Lower lobe of right lung (tissue), 2 donors: ENCODE measurements at places on chromosomes 6 and 20.

GRCh38 chr6:8731874-8732273 lies 296.5 kb upstream of the SLC35B3 start:
- no peak overlapping the region for H3K4me3 ChIP-seq
- no peaks in the 10 kb centered on the region for H3K4me1 ChIP-seq
- no peak for DNase-seq

- H3K27me3 ChIP-seq, result no peaks in the 10 kb centered on the region
- H3K4me3 ChIP-seq, result no peak overlapping the region
- DNase-seq, result no peak
- H3K4me1 ChIP-seq, result peaks cover 33% of the 10 kb centered on the region
- H3K36me3 ChIP-seq, result no peaks in the 10 kb centered on the region
- H3K27ac ChIP-seq, result no peak overlapping the region
These were observed 104.8 kb upstream of the PTPN1 start for GRCh38 chr20:50405235-50405914.

GRCh38 chr6:121498481-121499276 lies 63.2 kb downstream of the GJA1 start:
- no peak for DNase-seq
- no peaks in the 10 kb centered on the region for H3K36me3 ChIP-seq
- H3K4me1 ChIP-seq, result no peaks in the 10 kb centered on the region
- H3K4me3 ChIP-seq, result no peak overlapping the region
- no peaks in the 10 kb centered on the region for H3K27me3 ChIP-seq

DNA sequence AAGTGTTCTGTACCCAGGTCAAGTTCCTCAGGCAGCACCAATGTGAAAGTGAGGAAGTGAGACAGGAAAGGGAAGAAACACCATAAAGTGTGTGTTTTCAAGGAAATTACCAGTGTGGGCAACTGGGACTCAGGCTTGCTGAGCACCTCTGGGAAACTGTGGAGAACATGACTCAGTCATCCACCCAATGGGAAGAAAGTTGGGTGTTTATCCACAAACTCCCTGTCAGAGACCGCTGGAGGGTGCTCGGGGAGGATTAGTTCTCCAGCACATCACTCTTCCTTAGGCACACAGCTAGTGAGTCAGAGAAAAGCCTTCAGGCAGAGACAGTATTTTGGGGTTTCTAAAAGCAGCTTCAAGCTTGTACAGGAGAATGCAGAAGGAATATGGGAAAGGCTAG lies 93.6 kb downstream of the PCSK2 start:
- peaks cover 4% of the 10 kb centered on the region for H3K27me3 ChIP-seq
- no peak overlapping the region for H3K27ac ChIP-seq
- no peaks in the 10 kb centered on the region for H3K4me1 ChIP-seq
- no peak for DNase-seq
- no peak overlapping the region for H3K4me3 ChIP-seq

DNA sequence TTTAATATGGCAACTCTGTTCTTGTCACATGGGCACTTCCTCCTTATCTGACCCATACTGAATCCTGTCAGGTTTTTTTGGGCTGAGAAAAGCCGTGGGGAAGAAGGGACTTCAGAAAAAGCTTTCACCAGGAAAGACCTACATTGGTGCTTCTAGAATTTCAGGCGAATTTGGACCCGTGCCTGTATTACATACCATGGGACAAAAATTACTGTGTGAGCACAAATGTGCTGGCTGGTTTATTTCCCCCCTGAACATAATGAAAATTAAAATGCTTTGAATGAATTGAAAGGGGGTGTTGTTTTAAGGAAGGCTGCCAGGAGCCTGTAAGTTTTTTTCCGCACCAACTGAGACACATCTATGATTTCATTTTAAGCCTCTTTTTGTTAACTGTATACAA lies 29.6 kb downstream of the CAP2 start:
- H3K4me3 ChIP-seq, result no peak overlapping the region
- H3K36me3 ChIP-seq, result no peaks in the 10 kb centered on the region
- H3K27me3 ChIP-seq, result no peaks in the 10 kb centered on the region
- no peak for DNase-seq
- no peaks in the 10 kb centered on the region for H3K4me1 ChIP-seq

DNA sequence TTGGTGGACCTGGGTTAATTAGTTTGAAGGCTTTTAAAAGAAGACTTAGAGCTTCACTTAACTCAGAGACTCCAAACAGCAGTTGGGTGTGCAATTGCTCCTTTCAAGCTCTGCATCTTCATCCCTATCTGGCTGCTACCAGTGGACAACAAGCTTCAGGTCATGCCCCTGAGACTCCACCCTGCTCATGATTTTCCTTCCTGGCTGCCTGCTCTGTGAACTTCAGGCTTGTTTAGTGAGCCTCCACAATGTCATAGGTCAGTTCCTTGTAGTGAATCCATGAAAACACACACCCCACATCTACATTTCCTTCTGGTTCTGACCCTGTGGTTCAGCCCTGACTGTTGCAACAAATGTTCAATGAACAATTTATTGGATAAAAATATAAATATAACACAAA lies 61.1 kb upstream of the MARCKS start:
- no peaks in the 10 kb centered on the region for H3K27me3 ChIP-seq
- no peak overlapping the region for H3K4me3 ChIP-seq
- no peaks in the 10 kb centered on the region for H3K36me3 ChIP-seq
- no peaks in the 10 kb centered on the region for H3K4me1 ChIP-seq
- no peak for DNase-seq
